ENCODE measurements at places on chromosomes 4 and X.

GRCh38 chr4:184851200-184851541, 25.4 kb upstream of the ACSL1 start:
- DNase-seq: peak; percentile 47

DNA sequence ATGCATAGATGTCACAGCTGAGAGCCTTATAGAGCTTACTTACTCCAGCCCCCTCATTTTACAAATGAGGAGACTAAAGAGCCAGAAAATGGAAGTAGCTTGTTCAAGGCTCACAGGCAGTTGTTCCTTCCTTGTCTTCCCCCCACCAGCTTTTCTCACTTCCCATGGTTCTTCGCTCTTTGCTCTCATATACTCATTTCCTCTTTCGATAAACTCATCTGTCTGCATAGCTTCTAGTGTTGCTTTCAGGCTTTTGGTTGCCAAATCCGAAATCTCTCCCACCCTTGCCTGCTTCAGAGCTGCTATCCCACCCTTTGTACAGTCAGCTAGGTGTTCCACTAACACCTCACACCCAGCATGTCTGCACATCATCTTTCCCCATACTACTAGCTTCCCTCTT, 25.0 kb upstream of the GJB1 start:
- DNase-seq: peak; percentile 67

GRCh38 chr4:72627723-72628122, 58.7 kb upstream of the ADAMTS3 start:
- DNase-seq: no peak

- no peak for DNase-seq
Measured at GRCh38 chrX:17968367-17968766, 107.3 kb upstream of the RAI2 start.

DNA sequence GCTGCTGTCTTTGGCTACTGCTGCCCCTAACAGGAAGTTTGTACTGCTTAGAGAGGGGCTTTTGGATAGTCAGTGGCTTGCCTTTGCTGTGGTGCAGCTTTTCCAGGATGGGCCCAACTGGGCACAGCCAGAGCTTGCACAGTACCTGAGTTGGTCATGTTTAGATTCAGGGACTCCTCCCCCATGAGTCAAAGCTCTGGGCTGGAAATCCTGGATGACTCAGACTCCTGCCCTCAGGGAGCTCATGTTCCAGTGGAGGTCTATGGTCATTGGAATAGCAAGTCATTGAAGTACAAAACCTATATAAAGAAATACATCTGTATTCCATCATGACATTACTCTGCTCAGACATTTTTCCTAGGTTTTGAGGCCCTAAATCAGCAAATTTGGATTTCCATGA, 66.7 kb upstream of the PJA1 start:
- no peak for DNase-seq

GRCh38 chr4:1294891-1295290, 5.2 kb downstream of the MAEA start:
- DNase-seq: no peak

GRCh38 chrX:152635941-152636340, 1.8 kb upstream of the GABRQ start:
- DNase-seq: peak; percentile 44

- no peak for DNase-seq
Measured at GRCh38 chr4:118848901-118849300, 13.0 kb upstream of the SEC24D start.

- no peak for DNase-seq
Measured at GRCh38 chrX:11953615-11954014, 184.7 kb upstream of the FRMPD4 start.

- no peak for DNase-seq
Measured at GRCh38 chrX:135453381-135453780, 31.6 kb downstream of the SMIM10L2A start.

GRCh38 chr4:48109413-48110263, 24.4 kb downstream of the TXK start:
- DNase-seq: peak; percentile 67

- DNase-seq: no peak
Measured at GRCh38 chrX:25010784-25011588, 4.8 kb downstream of the ARX start.

DNA sequence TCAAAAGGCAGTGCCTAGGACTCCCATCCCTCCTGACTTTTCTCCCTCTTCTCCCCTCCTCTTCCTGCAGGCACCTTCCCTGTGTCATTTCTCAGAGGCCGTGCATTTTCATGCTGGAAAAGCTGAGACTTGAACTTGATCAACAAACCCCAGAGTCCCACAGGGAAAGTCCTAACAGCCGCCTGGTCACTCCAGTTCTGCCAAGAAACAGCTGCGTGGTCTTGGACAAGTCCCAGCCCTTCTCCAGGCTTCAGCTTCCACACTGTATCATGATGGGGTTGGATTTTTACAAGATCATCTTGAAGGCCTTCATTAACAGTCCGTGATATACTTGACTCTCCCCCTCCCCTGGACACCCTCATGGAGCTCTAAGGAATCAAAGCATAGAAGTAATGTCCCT, 366.0 kb downstream of the BCOR start:
- no peak for DNase-seq

GRCh38 chrX:112867570-112867969, 26.9 kb upstream of the AMOT start:
- no peak for DNase-seq

GRCh38 chr4:75849461-75849860, 52.8 kb downstream of the PPEF2 start:
- DNase-seq: peak; percentile 95

- DNase-seq: no peak
Measured at GRCh38 chr4:4377191-4377590, 9.7 kb upstream of the NSG1 start.

- DNase-seq: no peak
Measured at GRCh38 chrX:71619986-71620385, 1.7 kb upstream of the CXCR3 start.

DNA sequence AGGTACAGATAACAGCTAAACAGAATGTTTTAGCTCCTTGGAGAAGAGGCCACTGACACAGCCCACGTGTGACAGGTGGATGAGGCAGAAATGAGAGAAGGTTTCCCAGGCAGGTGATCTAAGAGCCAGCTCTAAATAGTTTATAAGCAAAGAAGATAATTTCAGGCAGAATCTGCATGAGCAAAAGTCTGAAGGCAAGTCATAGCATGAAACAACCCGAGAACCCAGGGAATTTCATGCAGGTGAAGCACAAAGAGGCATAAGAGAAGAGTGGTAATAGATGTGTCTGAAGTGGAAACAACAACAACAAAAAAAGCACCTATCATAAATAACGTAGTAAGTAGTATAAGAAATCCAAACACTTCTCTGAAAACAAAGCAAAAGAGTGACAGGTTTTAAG, 275.8 kb upstream of the CPEB2 start:
- DNase-seq: no peak
